Daoy (cell line): ENCODE measurements at places on chromosomes 1 and 21. TPM values are rescaled to one million over a fixed set of nuclear protein-coding genes. Genes with fewer than 3 reads are reported as not detected.

The SPRR1A gene
- total RNA-seq, result not detected in 2 replicates

DNA sequence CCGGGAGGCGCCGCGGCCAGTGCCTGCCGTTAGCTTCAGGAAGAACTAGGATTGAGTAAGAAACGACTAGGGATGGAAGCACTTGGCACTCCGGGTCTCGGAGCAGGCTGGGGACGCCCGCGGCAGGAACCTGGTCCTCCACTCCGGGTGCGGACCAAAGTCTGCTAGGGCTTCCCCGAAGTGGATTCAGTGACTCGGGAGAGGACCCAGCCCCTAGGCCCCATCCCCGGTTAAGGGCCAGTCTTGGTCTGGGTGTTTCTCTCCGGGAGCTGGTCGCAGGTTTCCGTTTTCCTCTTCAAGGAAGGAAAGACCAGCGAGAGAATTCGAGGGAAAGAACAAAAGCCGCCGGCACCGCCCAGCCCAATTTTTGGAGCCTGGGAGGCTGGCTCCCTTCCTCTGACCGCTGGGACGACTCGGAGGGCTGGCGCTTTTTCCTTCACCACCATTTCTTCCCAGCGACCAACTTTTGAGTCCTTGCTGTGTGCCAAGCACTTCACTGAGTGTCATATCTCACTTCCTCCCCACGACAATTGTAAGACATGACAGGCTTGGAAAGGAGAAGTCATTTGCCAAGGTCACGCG, 16.8 kb upstream of the STMN1 start:
- peak; percentile 44 for DNase-seq

The FNDC5 gene
- total RNA-seq, result 2.0 and 2.7 TPM in 2 replicates

The PTGS2 gene
- total RNA-seq, result 8.7 and 12.5 TPM in 2 replicates

- DNase-seq, result no peak
These were observed 90.0 kb downstream of the SELENOF start for GRCh38 chr1:86823821-86824500.

GRCh38 chr1:87513966-87514660, 185.4 kb downstream of the LMO4 start:
- DNase-seq, result peak; percentile 22

The IQCC gene
- total RNA-seq, result 3.0 and 3.8 TPM in 2 replicates
